Mucosa of descending colon (tissue), 3 donors: ENCODE measurements at places on chromosomes 4 and X. TPM values are rescaled to one million over a fixed set of nuclear protein-coding genes. Genes with fewer than 3 reads are reported as not detected.

GRCh38 chr4:1012034-1012739 lies 761 bp downstream of the FGFRL1 start:
- peak; percentile 72 for DNase-seq

GRCh38 chrX:41014776-41015360 lies 70.4 kb upstream of the USP9X start:
- DNase-seq: no peak

DNA sequence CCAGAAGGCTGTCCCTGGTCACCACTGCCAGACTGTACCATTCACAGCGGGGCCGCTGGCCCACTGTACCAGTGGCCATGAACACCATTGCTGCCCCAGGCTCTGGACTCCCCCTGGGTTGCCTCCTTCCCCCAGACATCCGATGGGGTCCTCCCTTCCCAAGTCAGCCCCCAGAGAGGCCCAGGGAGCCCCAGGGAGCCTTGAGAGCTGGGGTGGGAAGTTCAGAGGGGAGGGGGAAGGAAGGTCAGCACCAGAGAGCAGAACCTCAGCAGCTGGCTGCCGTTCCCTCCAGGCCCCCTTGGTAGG lies 441 bp upstream of the ARHGAP4 start:
- DNase-seq: peak; percentile 68

- DNase-seq: no peak
These were observed 96.6 kb downstream of the ADRA2C start for GRCh38 chr4:3862640-3863420.

DNA sequence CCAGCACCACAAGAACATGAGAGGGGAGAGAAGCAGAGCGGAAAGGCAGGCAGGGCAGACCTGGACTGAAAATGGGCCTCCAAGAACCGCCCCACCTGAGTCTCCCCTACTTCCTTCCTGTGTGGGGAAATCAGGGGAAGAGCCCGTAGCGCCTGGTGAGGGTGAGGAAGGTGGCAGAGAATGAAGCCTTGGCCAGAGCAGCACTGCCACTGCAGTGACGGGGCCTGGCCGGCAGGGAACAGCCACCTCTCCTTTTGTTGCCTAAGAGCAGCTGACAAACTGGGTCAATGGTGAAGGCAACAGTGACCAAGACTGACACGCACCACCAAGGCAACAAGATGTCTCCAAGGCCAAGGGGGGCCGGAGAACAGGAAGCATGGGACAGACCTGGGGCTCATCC lies 58.4 kb upstream of the CBR4 start:
- no peak for DNase-seq

DNA sequence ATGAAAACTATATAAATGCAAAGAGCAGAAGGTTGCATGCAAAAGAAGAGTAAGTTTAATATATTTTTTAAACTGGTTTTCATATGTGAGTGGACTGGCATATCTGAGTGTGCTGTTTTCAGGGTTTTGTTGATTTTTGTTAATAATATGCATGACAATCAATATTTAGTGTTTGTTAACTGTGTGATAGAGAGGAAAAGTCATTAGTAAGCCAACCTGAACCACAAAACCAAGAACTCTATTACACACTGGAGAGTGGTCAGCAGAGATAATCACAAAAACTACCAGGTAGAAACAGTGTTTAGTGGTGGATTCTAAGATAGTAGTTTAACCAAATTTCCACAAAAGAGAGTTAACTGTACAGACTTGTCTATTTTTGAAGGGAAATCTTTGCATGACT lies 396.9 kb downstream of the GASK1B start:
- no peak for DNase-seq

GRCh38 chr4:67437974-67438713 lies 107.2 kb downstream of the CENPC start:
- DNase-seq: no peak

- DNase-seq: no peak
These were observed 170.9 kb downstream of the CLCN4 start for GRCh38 chrX:10327651-10328050.

GRCh38 chr4:180156684-180157083 lies 2086.5 kb upstream of the TENM3 start:
- DNase-seq: no peak

DNA sequence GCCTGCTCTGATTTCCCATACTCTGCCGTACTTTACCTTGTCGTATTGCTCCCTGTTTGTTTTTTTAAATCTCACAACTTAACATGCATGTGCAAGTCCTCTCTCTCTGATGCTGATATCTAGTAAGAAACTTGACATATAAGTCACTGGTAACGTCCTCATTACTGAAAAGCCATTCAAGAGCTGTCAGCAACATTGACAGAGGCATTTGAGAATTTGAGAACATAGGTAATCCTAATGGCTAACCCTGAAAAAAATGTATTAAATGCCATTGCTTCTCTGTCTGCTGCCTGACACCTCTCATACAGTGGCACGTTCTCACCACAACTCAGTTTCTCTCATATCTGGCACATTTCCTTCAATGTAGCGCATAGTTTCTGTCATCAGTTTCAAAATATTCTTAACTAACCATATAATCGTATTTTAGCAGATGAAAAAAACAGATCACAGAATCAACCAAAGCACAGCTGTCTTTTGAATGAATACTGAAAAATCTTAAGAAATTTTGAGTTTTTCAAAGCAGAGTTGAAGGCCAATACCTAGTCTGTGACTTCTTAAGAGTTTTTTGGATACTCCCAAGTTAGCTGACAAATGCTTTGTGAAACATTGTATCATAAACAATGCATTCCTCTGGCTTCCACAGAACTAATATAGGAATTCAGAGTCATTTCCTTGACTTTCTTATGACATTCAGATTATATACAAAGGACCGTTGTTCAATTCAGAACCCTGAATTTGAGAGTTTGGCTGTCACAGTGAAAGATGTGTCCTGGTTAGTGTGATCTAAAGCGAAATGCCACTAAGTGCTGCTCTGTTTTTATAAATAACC lies 996.4 kb downstream of the C4orf33 start:
- no peak for DNase-seq

DNA sequence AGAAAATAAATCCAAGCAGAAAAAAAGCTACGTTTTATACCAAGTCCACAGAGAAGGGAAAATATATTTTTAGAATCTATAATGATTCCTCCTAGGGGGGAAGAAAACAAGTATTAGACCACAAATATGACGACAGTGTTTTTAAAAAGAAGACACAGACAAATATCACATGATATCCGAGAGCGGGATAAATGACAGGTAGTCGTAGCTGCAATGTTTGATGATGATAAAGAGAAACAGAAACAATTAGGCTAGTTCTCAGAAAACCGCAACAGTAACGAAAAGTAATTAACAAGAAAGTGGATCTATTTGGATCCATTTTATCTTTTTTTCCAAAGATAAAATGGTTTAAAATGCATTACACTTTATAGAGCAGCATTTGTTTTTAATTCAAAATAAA lies 918 bp downstream of the HAUS3 start:
- no peak for DNase-seq

- DNase-seq: no peak
These were observed 147.5 kb upstream of the PITX2 start for GRCh38 chr4:110770353-110770752.

GRCh38 chrX:153704021-153704526 lies 16.3 kb downstream of the SLC6A8 start:
- DNase-seq: no peak

- no peak for DNase-seq
These were observed 40.0 kb downstream of the C4orf51 start for GRCh38 chr4:145719752-145720624.

- no peak for DNase-seq
These were observed 114.9 kb downstream of the VSIG4 start for GRCh38 chrX:65925005-65925404.

- peak; percentile 67 for DNase-seq
These were observed 501 bp downstream of the ZNF518B start for GRCh38 chr4:10456595-10457254.

DNA sequence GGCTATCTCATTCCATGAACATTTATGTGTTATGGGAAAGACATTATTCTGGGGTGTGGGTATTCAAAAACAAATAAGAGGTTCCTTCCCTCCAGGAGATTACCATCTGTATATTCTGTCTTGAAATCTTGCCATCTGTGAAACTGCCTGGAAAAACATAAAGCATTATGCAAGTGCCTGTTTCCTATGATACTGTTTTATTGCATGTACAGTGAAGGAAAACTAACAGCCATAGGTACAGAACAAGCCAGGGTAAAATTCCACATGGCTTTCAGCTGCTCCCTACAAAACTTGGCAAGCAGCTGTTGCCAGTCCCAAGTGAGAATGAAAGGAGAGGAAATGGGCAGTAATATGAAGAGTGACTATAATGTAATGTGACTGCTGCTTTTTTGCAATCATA lies 136.0 kb downstream of the GUCY2F start:
- no peak for DNase-seq

Gene RAB39B
- 0.17 TPM for total RNA-seq

Gene NWD2
- total RNA-seq: 0.95 TPM

Gene GEMIN8
- 15.9 TPM for total RNA-seq

Gene FRMD7
- not detected for total RNA-seq

Gene GPR82
- 1.3 TPM for total RNA-seq

Gene CDKL2
- 1.6 TPM for total RNA-seq

Gene MAGIX
- total RNA-seq: 9.5 TPM

Gene SPARCL1
- total RNA-seq: 33.6 TPM

Gene FGFR3
- total RNA-seq: 25.5 TPM

Gene CD38
- total RNA-seq: 6.2 TPM

Gene MMGT1
- total RNA-seq: 23.3 TPM
